ENCODE measurements at places on chromosomes 5 and 9. TPM values are rescaled to one million over a fixed set of nuclear protein-coding genes. Genes with fewer than 3 reads are reported as not detected.

The CENPH gene
- 71.3 TPM for total RNA-seq

The SV2C gene
- total RNA-seq = 0.88 TPM

DNA sequence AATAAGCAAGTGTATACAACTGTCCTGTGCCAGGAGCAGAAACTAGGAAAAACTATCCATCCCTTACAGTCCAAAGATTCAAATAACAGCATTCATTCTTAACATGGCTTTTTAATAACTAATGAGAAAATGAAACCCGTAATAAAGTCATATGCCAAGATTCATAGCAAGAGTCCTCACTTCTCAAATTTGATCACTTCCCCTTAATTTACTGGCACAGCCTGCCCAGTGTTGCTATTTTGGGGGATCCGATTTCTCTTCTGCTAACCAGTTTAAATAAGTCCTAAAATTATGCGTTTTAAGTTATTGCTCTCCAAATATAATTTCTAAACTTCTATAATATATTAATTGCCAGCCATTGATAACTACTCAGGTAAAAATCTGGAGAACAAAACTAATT is 177.0 kb upstream of the PTGER4 start:
- DNase-seq = no peak

- no peak for DNase-seq
Measured at GRCh38 chr5:133610489-133611356, 1.6 kb downstream of the FSTL4 start.

- DNase-seq = no peak
Measured at GRCh38 chr5:14405267-14405666, 176.3 kb upstream of the OTULINL start.

GRCh38 chr5:27814286-27814685 is 775.9 kb upstream of the CDH9 start:
- DNase-seq = no peak

- no peak for DNase-seq
Measured at GRCh38 chr5:18114151-18114757, 480.0 kb downstream of the TAF11L14 start.

GRCh38 chr9:104776797-104777196 is 12.9 kb downstream of the NIPSNAP3B start:
- DNase-seq = no peak

DNA sequence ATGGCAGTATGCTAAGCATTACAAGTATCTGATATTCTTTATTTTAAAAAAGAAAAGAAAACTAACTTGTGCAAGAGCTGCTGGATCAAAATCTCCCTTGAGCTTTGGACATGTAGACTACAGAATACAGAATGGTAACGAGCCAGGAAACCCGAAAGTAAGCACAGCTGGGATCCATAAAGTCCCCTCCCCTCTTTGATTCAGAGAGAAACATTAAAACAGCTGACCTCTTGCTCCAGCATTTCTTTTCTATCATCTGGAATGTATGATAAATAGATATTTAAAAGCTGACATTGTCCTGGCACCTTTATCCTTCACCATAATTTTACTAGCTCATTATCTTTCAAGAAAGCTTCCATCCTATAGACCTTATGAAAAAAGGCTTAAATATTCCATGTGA is 28.2 kb upstream of the LPAR1 start:
- DNase-seq = no peak

DNA sequence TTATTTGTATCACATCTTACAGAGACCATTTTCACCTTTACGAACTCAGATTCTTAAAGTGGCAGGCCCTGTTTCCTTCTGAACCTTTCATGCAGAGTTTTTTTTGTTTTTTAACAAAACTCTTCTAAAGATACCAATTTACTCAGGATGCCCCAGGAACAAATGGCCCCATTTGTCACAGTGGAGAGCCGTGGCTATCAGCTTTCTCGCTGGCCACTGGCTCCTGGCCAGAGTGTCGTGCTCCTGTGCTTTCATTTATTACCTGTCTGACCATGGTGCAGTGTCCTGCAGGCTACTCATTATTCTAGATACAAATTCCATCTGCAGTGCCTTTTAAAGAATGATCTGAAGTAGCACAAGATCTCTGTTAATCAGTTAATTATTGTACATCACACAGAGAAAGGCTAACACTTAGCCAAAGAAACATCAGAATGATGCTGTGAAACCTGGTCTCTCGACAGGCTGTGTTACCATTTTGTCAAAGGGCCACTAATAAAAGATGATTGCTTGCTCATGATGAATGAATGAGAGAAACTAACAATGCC is 27.8 kb downstream of the ADRA1B start:
- no peak for DNase-seq

DNA sequence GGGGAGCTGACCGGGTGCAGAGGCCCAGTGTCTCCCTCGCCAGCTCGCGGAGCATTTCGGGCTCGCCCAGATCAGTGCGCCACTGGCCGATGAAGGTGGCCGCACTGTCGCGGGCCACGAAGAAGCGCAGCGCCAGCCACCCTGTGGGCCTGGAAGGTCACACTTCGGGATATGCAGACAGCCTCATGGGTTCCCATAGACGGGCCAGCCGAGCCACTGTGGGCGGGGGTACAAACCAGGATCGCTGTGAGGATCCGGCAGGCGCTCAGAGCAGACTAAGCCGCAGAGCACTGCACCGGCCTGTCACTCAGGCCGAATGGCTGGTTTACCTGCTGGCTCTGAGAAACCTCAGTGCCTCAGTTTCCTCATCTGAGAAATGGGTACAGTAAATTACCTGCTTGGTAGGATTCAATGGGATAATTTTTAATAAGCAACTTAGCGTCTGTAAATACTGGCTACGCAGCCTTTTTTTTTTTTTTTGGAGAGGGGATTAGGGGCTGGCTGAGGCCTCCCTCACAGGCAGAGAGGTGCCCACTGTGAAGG is 64.0 kb upstream of the IGFBPL1 start:
- no peak for DNase-seq

DNA sequence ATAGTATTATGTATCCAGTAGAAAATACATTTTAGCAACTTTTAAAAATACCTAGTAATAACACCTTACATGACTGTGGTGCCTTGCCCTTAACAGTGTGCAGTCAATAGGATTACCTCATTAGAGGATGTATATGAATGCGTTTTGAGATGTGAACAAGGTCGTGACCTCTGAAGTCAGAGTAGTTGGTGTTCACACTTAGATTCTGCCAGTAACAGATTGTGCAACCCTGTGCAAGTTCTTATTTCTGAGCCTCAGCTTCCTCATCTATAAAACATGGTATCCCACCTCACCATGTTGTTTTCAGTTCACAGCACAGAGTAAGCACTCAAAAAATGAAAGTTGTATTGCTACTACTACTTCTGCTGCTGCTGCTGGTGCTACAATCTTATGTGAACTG is 347.3 kb downstream of the KDM4C start:
- DNase-seq = no peak

Data from activated naive CD4-positive, alpha-beta T cell treated with anti-CD3 and anti-CD28 coated beads, Interleukin-2, amount 50 U/mL, for 72 hours (primary cell).